ENCODE measurements at places on chromosomes 3 and 15.

GRCh38 chr3:56324473-56324872 is 143.8 kb downstream of the ERC2 start:
- no peak for DNase-seq

GRCh38 chr15:39204031-39204430 is 376.8 kb upstream of the THBS1 start:
- DNase-seq = no peak

GRCh38 chr15:60346653-60347052 is 51.1 kb downstream of the ANXA2 start:
- no peak for DNase-seq

- no peak for DNase-seq
Measured at GRCh38 chr15:86659724-86660411, 580.2 kb downstream of the AGBL1 start.

DNA sequence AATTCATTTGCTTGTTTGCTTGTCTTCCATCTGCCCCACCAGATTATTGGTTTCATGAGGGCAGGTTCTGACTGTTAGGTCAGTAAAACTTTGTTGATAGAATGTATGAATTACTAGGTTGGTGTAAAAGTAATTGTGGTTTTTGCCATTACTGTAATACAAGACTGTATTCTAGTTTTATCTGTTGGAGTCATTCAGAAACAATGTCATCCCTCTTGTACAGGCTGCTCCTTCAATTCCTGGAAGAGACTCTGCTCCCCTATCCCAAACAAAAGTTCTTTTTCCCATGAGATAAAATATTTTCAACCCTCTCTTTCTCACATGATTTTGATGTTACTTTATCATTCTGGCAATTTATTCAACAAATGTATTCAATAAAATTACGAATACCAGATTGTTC is 115.0 kb downstream of the CHST2 start:
- DNase-seq = no peak

DNA sequence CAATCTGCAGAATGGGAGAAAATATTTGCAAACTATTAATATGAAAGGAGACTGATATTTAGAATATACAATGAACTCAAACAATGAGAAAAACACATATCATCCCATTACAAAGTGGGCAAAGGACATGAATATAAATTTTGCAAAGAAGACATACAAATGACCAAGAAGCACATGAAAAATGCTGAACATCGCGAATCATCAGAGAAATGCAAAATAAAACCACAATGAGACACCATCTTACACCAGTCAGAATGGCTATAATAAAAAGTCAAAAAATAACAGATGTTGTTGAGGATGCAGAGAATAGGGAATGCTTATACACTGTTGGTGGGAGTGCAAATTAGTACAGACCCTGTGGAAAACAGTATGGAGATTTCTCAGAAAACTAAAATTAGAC is 83.6 kb downstream of the RAP2B start:
- DNase-seq = no peak

- no peak for DNase-seq
Measured at GRCh38 chr3:57512166-57512565, 32.0 kb downstream of the DNAH12 start.

DNA sequence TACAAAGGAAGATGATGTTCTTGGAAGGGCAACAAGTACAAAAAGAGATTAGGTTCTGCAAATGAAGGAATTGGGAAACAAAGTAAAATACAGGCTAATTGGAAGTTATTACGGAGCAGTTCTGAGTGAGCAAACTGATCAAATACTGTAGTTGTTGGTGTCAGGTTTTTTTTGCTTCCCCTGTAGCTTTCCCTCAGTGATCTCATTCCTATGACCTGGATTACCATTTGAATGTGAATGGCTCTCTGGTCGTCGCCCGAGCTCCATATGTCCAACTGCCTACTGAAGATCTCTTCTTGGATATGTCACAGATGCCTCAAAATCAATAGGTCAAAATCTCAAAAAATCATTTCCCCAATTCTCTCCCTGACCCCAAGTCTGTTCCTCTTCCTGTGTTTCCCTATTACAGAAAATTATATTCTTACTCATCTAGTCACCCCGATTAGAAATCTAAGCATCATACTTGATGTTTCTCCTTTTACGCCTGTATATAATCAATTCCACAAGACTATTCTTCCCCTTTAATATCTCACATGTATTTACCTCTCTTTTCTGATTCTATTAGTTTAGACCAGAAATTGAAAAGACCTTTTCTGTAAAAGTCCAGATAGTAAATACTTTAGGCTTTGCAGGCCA is 29.0 kb downstream of the GOLM2 start:
- no peak for DNase-seq

DNA sequence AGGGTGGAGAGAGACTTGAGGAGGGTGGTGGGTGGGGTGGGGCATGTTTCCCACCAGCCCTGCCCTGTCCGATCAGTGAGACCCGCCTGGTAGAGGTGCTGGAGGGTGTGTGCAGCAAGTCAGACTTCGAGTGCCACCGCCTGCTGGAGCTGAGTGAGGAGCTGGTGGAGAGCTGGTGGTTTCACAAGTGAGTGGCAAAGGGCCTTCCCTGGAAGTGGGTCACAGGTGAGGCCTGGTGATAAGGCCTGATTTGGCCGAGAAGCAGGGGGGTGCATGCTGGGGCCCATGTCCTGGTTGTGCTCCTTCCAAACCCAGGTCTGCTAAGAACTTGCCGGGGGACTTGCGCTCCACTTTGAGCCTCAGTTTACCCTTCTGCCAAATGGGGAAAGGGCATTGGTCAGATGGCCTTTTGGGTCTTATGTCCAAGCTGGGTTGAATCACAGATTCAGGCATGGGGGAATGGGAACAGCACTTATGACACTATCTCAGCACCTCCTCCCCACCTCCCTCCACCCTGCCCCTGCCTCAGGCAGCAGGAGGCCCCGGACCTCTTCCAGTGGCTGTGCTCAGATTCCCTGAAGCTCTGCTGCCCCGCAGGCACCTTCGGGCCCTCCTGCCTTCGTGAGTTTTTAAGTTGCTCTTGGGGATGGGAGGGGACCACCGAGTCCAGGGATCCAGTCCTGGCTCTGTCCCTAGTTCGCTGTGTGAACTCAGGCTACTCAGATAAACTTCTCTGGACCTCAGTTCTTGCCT is 4.0 kb downstream of the CRELD1 start:
- no peak for DNase-seq

DNA sequence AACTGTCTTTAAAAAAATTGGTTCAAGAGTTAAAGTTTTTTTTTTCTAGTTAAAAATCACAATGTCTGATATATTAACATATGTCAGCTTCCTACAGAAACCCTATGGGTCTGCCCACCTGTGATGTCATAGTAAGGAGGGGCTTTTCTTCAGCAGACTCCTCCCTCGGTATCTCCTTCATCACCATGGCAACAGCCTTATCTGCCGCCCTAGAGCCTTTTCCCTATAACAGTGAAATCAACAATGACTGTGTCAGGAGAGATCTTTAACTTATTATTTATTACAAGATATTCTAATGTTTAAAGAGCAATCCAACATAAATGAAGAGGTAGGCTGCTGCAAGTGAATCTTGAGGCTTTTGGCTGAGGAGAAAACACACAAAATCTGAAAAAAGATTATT is 138.7 kb downstream of the PEX5L start:
- peak; percentile 65 for DNase-seq

- no peak for DNase-seq
Measured at GRCh38 chr15:83959477-83959876, 276.1 kb upstream of the GOLGA6L4 start.

GRCh38 chr3:12507591-12508281 is 23.5 kb downstream of the TSEN2 start:
- peak; percentile 13 for DNase-seq

DNA sequence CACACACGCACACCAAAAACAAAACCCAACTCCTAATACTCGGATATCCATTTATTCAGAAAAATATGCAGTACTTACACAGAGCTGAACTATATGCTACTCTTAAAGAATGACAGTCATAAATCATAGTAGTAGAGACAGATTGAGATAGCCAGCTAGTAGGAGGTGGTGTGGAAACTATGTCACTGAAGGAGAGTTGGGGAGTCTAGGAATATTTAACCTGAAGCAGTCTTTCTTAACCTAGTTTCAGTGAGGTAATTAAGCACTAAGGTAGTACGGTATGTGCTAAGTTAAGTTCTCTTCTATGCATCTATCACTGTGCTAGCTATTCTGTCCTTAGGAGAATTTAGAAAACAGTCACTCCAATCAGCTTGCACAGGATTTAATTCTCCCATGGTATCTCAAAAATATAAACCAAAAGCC is 54.2 kb downstream of the ANKRD28 start:
- DNase-seq = peak; percentile 16

- peak; percentile 64 for DNase-seq
Measured at GRCh38 chr3:84836961-84837360, 121.8 kb upstream of the CADM2 start.

GRCh38 chr3:66297900-66298299 is 77.1 kb downstream of the SLC25A26 start:
- no peak for DNase-seq

- peak; percentile 40 for DNase-seq
Measured at GRCh38 chr3:125957674-125958510, 11.1 kb upstream of the ROPN1B start.

- DNase-seq = no peak
Measured at GRCh38 chr3:33217866-33218445, 654 bp downstream of the SUSD5 start.

DNA sequence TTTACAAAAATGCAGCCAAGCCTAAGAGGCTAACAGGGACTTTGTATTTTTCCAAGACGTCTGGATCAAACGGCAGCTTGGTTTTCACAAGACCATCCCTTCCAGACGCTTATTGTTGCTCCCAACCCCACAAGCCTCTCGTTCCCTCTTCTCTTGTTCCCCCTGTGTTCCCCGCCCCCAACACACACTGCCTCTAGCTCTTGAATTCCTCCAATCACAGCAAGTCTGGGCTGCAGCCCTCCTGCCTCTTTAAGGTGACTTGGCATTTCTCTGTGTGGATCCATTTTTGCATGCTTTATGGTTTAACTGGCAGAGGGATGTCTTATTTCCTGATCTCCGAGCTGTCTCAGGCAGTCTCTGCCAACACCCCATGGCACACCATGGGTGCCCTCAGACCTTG is 182.2 kb downstream of the ABHD5 start:
- no peak for DNase-seq

- DNase-seq = no peak
Measured at GRCh38 chr3:179304605-179305004, 18.2 kb upstream of the ZNF639 start.

- DNase-seq = peak; percentile 90
Measured at GRCh38 chr15:82709421-82710207, at the start of gene AP3B2. Gene AP3B2, minus strand, starts transcription at chr15:82709875. Its CDS starts 169 bp downstream, at chr15:82709706.

GRCh38 chr3:57939775-57940174 is 68.4 kb upstream of the FLNB start:
- DNase-seq = no peak

- no peak for DNase-seq
Measured at GRCh38 chr15:85389772-85390171, 9.4 kb downstream of the AKAP13 start.

- DNase-seq = no peak
Measured at GRCh38 chr15:73258271-73259108, 110.3 kb downstream of the HCN4 start.

- DNase-seq = no peak
Measured at GRCh38 chr3:9314796-9315195, 48.1 kb upstream of the THUMPD3 start.

DNA sequence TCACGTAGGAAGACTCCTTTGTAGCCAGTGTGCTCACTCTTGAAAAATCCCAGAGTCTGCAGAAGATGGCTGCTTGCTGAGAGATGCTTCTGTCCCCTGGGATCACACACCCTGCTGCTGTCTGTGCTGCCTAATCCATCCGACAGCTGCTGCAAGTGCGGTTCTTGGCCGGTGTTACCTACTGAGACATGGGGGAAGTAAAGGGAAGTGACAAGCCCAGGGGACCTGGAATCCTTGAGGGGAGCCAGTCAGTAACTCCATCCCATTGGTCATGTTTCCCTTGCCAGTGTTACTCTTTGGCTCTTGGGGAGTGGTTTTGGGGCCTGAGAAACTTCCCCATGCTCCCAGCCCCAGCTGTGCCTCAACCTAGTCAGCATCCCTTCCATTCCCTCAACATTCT is 8.3 kb upstream of the CPNE9 start:
- no peak for DNase-seq

DNA sequence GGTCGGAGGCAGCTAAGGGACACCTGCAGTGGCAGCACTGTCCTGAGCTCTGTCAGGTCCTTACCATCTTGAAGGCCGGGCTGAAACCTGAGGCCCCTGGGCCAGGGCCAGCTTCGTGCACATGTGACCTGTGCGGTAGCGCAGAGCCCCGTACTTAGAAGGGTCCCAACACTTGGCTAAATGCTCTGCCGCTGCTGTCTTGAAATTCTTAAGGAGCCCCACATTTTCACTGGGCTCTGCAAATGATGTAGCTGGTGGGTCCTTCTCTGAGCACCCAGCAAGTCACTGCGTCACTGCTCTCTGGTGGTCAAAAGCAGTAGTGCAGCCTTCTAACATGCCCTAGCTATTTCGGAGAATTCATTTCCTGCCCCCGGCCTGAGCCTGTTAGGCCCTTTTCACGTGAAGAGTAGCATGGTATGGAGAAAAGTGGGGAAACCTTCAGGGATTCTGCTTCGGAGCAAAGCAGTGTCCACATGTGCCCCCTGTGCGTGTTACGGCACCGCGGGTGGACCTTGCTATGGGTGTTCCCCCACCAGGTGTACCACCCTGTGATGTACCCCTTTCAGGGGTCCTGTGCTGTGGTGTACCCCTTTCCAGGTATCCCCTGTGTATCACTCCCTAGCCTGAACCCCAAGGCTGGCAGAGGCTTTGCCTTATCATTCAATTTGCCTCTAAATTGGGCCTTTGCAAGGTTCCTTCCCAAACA is 79.7 kb downstream of the TMEM266 start:
- DNase-seq = peak; percentile 84

DNA sequence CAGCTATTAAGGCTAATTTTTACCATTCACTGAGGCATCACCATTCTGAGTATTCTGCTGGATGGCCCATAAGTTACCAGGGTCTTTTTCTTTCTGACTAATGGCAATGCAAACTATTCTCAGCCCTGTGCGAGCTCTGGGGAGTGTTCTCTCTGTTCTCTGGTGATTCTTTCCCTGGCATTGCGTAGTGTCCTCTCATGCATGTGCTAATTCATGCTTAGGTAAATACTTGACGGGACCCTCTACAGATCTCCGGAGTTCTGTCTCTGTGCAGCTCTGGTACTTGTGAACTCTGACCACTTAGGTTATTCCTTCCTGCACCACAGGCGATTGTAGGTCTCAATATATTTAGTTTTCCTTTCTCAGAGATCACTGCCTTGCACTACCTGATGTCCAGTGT is 34.8 kb downstream of the UBE2E1 start:
- DNase-seq = peak; percentile 19

DNA sequence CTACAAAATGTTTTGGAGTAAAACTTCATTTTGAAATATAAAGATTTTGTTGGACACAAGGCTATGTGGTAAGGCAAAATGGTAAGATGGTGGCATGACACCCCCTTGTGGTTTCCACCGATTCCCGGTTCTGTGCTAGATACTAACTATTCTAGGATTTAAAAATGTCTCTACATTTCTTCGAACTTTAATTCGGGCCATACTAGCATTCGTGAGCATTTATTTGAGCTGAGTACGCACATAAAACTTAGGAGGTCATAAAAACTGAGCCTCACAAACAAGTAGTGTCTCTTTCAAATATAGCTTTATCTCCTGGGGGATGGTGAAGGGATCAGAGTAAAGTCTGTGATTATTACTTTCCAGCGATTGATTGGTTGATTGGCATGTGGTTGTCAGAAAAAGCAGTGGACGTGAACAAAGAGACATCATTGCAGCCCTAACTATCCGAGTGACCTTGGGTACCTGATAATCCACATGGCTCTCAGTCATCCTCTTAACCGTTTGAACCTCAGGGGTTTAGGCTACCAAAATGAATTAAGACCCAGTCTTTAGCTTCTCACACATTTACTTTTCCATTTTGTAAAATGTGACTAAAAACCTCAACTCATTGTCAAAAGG is 1.1 kb upstream of the ZNF639 start:
- peak; percentile 49 for DNase-seq

GRCh38 chr3:40160933-40161332 is 148.6 kb upstream of the EIF1B start:
- no peak for DNase-seq

Measured in hepatocyte (in vitro differentiated cells).